ENCODE measurements at places on chromosomes 16 and 17.

DNA sequence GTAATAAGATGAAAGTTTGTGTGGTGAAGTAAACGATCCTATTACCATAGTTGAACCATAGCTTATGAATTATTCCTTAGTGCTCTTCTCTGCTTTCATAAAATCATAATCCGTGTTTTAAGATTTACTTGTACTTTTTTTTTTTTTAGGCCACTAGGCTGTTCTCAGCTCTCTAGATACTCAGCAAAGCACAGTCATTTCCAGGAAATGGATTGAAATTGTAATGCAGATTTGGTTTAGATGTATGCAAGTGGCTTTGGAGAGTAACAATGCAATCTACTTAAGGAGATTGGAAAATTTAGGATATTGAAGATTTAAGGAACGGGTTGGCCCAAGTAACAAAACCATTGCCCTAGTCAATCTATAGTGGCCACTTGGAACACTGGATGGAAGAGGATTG, 125.1 kb downstream of the PITPNC1 start:
- DNase-seq, result no peak

DNA sequence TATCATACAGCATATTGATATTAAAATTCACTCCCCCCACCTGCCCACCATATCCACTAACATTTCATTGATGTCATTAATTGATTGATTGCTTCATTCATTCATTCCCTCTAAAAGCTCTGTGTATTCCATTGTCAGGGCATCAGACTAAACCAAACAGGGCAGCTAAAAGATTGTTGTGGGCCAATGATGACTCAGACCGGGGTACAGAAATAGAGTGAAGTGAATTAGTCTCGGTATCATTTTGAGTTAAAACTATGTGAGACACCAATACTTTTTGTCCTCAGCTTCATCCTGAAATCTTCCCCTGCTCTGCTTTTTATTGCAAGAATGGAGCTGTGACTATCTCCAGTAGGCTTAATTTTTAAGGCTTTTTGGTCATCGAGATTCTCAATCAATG, 868.3 kb downstream of the CDH11 start:
- DNase-seq, result no peak

- DNase-seq, result peak; percentile 77
Observed at GRCh38 chr16:4330277-4330874, 14.5 kb downstream of the GLIS2 start.

DNA sequence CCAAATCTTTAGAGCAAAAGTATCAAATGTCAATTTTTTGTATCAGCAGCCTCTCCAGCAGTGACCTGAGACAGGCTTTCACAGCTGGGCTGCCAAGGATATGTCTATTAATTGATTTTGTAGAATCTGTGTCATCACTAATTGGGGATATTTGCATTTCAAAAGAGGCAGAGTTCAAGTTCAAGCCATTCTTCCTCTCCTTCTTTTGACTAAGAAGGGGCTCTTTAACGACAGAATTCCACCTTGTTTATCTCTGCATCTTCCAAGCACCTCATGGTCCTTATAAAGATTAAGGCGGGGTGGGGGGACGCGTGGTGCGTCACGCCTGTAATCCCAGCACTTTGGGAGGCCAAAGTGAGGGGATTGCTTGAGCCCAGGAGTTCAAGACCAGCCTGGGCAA, 15.2 kb upstream of the BHLHA9 start:
- DNase-seq, result no peak

DNA sequence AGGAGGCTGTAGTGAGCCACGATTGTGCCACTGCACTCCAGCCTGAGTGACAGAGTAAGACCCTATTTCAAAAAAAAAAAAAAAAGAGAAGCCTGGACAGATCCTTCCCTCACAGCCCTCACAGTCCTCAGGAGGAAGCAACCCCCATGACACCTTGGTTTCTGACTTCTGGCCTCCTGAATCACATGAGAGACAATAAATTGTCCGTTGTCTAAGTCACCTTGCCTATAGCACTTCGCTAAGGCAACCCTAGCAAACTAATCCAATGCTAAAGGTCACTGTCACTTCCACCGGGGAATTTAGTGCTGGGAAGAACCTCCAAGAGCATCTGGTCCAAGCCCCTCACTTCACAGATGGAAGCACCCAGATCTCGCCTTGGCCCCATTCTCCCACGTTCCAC, 18.9 kb upstream of the SLC39A11 start:
- no peak for DNase-seq

DNA sequence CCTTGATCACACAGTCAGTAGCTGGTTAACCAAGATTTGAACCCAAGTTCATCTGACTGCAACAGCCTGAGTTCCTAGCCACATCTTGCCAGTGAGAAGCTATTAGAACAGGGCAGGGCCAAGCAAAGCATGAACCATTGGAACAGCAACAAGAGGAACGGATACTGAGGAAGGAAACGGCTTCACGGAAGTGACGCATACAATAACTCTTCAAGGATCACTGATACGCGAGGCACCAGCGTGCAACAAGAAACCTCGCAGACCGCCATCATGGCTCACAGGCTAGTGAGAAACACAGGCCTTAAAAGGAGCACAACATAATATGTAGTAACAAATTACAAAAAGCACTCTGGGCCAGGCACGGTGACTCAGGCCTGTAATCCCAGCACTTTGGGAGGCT, 114.9 kb downstream of the CDYL2 start:
- no peak for DNase-seq

GRCh38 chr16:2468725-2469398, 2.2 kb upstream of the NTN3 start:
- no peak for DNase-seq

DNA sequence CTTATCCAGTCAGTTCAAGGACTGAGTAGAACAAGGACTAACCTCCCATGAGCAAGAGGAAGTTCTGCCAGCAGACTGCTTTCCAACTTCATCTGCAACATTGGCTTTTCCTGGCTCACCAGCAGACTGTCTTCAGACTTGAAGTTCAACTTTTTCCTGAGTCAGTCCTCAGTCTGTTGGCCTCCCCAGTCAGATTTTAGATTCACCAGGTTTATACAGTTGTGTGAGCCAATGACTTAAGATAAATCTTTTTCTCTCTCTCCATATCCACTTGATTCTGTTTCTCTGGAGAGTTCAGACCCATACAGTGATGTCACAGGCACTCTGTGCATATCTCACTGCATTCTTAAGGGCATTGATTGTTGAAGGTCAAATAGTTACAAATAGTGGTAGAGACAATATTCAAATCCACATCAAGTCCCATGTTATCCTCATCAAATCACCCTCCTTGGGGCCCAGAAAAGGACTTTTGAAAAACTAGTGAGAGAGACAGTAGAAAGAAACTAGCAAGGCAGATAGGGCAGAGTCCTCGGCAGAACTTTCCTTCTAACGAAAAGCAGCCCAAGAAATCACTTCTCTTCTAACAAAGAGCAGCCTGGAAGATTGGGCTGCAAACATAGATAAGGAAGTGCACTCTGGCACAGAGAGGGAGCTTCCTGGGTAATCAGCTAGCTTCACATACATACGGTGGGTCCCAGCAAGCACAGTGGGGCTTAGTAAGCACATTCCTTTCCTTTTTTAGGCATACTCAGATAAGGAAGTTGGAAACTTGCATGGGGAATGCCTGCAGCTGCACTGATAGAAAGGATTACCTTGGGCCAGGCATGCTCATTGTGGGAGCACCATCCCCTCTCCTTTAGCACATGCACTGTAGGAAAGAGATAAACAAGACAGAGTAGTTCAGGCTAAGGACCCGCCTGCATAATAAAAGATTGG, 132.3 kb upstream of the FAM20A start:
- no peak for DNase-seq

Data from activated naive CD4-positive, alpha-beta T cell treated with Interleukin-2 at 50 U/mL for 16 hours (primary cell).